ENCODE measurements at places on chromosomes 12 and 14.

DNA sequence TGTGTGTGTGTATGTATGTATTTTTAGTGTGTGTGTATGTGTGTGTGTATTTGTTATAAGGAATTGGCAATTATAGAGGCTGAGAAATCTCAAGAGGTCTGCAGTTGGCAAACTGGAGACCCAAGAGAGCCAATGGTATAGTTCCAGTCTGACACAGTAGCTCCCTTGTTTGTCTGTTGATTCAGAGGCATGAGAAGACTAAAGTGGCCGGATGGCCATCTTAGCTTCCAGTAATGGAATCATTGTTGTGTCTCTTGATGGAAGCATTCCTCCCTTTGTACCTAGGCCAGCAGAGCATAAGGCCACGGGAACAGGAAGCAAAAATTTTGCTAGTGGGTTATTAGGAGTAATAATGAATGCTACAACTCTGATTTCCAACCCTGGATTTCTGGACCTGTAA lies 460.6 kb downstream of the TMTC2 start:
- no peak for DNase-seq

- DNase-seq: no peak
These were observed 94.3 kb downstream of the GALNT8 start for GRCh38 chr12:4814485-4814884.

GRCh38 chr12:47777741-47778558 lies 4.9 kb downstream of the SLC48A1 start:
- DNase-seq: no peak

- DNase-seq: peak; percentile 29
These were observed 86.9 kb upstream of the IGF1 start for GRCh38 chr12:102567031-102567985.

- no peak for DNase-seq
These were observed 536 bp upstream of the DAAM1 start for GRCh38 chr14:59187802-59188460.

All from smooth muscle cell of the brain vasculature (primary cell).